Activated T-cell treated with anti-CD3 and anti-CD28 coated beads for 24 hours (primary cell): ENCODE measurements at places on chromosomes 7 and 10.

- no peak for DNase-seq
Observed at GRCh38 chr7:151704960-151705635, 171.8 kb downstream of the PRKAG2 start.

DNA sequence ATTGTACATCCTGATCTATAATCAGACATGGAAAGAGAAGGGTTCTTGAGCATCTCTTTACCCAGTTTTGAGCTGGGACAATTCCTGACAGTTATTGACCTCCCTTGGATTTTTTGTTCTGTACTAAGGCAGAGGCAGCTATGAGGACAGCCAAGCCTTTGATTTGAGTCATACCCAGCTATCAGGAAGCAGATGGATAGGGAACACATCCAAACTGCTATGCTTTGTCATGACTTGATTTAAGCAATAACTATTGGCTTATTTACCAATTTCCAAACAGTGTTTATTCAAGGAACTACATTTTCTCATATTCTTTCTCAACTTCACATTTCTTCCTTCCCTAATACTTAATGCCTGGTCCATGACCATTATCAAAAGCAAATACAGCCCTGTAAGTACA, 396.4 kb upstream of the STEAP1 start:
- no peak for DNase-seq

DNA sequence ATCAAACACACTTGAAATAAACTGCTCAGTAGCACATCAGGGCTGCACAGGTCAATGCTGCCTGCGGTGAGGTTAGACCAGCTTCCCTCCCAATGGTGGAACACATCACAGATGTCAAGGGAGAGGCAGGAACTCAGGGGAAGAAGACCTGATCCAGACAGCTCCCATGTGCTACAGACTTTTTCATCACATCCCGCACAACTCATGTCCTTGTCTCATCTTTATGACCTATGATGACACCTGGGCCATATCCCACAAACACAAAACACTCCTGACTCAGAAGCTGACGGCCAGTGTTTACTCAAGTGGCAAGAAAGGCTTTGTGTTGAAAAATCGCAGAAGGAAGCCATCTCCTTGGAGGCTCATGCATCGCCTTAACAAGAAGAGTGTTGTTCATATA, 91.6 kb downstream of the HTR5A start:
- DNase-seq: no peak

- DNase-seq: no peak
Observed at GRCh38 chr7:12369756-12370155, 33.9 kb downstream of the VWDE start.

DNA sequence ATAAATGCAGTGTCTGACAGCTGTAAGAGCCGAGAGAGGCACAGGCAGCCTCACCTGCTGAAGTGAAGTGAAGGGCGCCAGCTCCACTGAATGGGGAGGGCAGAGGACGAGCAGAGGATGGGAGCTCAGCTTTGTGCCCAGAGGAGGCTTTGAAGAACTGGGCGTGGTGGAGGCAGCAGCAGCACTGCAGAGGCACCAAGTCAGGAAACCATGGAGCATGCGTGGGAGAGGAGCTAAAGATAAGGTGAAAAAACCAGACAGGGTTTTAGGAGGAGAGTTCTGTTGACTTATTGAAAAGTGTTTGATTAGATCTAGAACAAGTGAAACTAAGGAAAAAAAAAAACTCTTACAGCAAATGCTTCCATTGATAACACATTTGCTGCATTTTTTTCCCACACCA, 216.4 kb downstream of the CXCL12 start:
- no peak for DNase-seq

DNA sequence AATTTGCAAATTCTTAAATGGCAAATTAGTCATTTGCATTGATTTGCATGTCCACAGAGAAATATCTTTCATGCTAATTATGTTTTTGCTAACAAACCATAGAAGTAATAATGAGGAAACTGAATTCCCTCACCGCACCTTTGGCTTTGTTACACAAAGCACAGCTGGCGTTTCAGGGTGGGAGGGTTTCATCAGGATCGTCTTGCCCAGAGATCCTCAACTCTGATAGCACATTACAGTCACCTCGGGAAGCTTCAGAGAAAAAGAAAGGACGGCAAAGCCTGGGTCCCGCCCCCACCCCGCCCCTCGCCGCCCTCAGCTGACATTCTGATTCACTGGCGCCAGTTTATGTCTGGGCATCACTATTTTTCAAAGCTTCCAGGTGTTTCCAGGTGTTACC, 119.4 kb downstream of the PTPRN2 start:
- no peak for DNase-seq

DNA sequence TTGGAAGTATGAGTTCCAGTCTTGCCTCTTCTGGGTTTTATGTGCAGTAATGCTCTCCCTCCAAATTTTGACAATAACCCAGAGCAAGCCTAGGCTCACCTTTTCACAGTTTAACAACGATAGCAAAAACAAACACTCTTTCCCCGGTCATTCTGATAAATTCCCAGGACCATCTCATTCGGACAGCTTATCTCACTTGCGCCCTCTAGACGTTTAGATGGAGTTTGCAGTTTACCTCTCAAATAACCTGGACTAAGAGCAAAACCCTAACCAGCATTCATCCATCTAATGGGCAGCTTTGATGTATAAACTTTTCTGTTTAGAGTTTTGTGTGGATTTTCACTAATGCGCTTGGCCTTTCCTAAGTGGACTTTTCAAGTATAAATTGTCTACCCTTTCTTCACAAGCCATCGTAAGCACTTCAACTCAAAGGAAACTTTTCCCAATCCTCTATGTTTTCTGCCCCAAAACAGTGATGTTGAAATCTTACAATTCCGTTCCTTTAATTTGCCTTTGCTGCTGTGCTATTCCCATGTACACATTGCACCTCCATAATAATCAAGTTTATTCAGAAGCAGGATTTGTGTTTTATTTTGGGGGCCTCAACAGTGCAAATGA, 114.9 kb downstream of the HDAC9 start:
- no peak for DNase-seq
